ENCODE measurements at places on chromosomes 5 and 9.

DNA sequence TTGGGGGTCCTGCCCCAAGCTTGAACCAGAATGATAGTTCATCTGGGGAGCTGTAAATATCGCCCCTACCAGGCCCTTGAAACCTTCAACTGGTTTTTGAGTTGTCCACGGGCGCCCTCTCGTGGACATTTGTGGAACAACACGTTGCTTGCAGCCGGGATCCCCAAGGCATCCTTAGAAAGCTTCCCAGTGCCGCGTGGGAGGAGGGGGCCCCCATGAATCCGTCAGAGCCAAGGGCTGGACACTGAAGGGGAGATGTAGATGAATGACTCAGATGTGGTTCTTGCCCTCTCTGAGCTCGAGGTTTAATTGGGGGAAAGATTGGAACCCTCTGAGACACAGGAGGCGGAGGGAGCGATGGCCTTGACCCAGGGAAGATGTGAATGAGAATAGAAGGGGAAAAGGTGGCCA, 31.8 kb upstream of the ORM1 start:
- peak; percentile 50 for DNase-seq

DNA sequence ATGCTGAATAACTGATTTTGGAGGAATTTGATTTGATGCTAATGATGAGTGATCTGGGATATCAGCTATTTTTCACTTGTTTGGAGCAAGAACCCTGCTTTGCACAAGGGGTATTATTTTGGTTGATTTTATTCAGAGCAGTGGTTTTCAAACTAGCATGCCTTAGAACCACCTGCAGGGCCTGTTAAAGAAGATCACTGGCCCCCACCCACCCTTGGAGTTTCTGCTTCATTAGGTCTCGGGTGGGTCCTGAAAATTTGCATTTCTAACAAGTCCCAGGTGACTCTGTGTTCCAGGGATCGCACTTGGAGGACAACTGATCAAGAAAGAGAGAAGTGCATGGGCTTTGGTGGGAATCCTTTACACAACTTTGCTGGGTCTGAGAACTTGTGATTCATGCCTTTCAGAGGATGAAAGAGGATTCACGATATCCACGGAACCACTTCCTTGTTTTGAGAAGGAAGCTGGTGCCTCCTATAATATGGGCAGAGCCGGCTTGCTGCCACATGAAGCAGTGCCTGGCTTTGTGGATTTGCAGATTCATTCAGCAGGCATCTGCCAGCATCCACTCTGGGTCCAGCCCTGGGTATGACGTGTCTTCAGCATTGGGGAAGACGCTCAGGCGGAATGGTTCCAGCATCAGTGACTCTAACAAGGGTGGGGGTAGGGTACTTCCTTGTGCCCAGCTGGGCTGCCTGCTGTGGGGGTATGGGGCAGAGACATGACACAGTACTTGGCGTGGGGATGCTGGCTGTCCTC, 106.6 kb upstream of the PITX1 start:
- peak; percentile 85 for DNase-seq

GRCh38 chr9:92444841-92445240, 20.6 kb upstream of the OMD start:
- no peak for DNase-seq

GRCh38 chr9:85742597-85742936, 813 bp upstream of the AGTPBP1 start:
- no peak for DNase-seq

- no peak for DNase-seq
These were observed 22.2 kb downstream of the SH3GL2 start for GRCh38 chr9:17600962-17601593.

- peak; percentile 79 for DNase-seq
These were observed 139.9 kb downstream of the PIP5K1B start for GRCh38 chr9:68844631-68845612.

- no peak for DNase-seq
These were observed 6.2 kb upstream of the F2R start for GRCh38 chr5:76709762-76710161.

- no peak for DNase-seq
These were observed 4.8 kb upstream of the NOTCH1 start for GRCh38 chr9:136550439-136551289.

GRCh38 chr9:134346151-134346550, 19.9 kb downstream of the RXRA start:
- DNase-seq, result no peak

DNA sequence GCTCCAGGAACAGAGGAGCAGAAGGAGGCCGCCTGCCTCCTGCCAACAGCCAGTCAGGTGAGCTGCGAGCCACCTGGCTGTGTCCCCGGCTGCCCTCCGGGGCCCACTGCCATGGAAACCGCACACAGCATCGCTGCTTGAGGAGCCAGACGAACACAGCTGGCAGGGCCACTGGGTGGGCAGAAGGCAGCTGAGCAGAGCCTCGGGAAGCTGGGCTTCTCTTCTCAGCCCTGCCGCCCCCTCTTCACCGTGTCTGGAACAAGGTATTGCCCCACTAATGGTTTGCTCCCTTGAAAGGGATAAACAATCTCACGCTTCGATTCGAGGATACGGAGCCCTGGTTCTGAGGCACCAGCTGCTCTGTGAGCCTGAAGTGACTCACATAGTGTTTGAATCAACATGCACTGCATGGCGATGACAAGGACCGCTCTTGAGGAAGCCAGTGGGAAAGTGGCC, 63.7 kb upstream of the RUFY1 start:
- no peak for DNase-seq

GRCh38 chr9:80375477-80375876, 803.7 kb downstream of the TLE4 start:
- DNase-seq, result no peak

DNA sequence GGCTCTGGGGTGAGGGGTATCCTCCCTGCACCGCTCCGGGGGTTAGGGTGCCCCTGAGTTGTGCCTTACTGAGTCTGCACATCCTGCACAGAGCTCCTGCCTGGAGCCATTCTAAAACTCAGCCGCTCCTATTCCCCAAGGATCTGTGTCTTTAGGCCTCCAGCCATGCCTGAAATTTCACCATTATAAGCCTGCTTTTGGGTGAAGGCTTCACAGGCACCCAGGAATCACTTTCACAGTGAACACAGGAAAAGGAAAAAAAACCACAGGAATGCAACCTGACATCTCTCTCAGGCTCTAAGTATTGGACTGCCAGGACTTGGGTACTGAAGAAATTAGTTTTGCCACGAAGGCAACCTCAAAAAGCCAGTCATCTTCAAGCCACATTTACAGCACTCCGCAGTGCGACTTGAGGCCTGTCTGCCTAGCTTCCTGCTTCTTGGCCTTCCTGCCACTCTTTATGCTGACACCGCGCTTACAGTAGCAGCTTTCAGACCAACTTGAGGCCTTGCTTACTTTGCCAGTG, 30.9 kb downstream of the GALNT10 start:
- peak; percentile 8 for DNase-seq

DNA sequence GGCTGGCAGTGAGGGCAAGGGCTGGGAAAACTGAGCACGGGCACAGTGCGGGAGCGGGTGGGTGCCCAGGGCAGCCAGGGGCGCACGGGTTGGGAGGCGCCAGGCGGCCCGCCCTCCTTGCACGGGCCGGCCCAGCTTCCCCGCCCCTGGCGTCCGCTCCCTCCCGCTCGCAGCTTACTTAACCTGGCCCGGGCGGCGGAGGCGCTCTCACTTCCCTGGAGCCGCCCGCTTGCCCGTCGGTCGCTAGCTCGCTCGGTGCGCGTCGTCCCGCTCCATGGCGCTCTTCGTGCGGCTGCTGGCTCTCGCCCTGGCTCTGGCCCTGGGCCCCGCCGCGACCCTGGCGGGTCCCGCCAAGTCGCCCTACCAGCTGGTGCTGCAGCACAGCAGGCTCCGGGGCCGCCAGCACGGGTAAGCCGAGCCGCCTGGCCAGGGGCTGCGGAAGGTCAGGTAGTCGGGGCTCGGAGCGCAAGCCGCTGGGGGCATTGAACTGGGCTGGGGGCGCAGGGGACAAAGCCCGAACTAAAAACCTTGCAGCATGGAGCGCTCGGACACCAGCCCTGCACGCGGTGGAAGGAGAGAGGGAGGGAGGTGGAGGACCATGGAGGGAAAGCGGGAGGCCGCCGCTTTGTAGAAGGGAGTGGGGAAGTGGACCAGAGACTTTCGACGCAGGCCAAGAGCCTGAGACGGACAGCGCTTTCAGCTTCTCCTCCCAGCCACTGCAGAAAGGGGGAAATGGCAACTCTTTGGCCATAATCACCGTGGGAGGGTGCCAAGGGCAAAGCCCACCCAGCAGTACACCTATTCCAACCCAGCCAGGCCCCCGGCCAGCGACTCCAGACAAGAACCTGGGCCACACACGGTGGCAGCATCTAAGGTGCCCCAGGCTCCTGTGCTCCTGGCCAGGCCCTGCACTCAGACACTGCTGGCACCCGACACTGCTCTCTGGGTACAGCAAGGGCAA, at the start of gene TGFBI:
TGFBI (plus strand) TSS at position 207 of the 961 bp plus-strand sequence; CDS start at position 275, 68 bp downstream.
- peak; percentile 49 for DNase-seq

DNA sequence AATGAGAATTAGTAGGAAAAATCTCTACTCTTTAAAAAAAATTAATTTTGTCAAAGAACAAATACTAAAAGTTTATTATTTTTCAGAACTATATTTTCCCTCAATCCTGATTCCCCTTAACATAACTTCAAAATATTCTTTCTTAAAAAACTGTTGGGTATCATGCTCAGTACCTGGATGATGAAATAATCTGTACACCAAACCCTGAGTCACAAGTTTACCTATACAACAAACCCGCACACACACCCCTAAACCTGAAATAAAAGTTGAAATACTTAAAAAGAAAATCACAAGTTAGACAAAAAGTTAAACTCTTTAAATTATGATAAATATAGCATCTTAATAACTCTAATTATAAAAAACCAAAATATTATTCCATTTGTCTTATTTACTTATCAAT, 812.3 kb downstream of the MAT2B start:
- DNase-seq, result no peak

DNA sequence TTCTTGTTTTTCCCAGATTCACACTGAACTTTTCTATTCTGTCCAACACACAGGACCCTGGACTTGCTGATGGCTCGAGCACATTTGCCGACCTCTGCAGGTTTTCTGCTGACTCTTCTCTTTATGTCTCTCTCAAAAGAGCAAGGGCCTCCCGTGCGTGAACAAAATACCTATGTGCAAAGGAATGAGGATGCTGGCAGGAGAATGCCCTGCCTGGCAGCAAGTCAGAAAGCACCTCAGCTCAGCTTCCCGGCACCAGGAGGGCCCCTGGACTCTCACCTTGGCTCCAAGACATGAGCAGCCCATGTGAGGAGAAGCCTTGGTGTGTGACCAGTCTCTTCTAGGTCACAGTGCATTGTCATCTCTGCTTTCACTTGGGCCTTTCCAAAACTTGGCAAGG, 36.1 kb downstream of the PAPPA start:
- no peak for DNase-seq

DNA sequence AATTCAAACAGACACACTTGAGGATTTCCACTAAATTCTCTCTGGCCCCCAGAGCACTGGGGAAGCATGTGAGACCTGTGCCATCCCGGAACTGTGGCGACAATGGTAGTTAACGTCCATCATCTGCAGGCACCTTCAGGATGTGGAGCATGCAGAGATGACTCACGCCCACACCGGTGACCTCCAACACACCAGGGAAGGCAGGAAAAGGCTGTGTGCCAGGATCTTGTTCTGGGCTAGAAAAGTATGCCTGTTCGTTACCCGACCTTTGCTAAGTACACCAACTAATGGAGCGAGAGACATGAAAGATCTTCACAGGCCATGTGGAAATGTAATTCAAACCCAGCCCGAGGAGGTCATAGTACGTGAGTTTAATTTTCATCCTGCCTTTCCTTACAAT, 208.8 kb downstream of the MELK start:
- peak; percentile 27 for DNase-seq

DNA sequence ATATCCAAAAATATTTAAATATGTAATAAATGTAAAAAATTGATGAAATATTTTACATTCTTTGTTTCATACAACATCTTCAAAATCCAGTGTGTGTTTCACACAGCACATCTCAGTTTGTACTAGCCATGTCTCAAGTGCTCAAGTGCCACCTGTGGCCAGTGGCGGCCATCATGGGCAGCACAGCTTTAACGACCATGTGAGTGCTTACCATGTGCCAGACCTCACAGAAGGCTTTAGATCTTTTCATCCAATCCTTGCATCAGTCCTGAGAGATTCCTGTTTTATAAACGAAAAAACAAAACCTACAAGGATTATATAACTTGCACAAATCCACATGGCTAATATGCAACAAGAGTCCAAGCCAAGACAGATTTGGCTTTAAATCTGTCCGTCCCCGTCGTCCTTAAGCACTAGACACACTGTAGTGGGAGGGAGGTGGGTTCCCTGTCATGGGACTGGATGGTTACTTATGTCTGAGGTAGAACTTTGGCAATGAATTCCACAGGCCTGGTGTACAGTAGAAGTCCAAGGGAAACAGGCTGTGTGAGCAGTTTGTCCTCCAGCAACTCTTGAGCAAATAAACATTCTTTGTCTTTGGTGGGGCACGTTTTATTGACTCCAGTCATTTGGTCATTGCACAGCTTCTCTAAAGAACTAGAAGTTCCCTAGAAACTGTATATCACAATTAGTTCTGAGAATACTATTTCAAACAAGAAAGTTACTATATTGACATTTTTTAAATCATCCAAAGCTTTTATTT, 25.0 kb upstream of the F2R start:
- DNase-seq, result no peak

DNA sequence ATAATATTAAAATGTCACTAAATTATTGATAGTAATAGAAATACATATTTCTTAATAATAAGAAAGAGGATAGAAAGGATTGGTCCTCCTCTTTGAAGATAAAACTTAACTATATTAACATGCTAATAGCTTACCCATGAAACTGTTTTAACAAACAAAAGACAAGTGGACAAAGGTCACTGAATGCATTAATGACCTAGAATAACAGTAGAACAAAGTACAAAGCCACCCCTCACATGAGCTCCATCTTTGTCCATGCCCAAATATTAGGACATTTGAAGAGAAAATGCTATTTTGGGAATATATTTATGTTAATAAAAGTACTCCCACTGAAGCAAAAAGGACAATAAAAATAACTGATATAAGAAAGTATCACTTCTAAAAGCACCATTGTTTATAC, 34.1 kb upstream of the SLC22A5 start:
- DNase-seq, result no peak

GRCh38 chr5:6578676-6579343, 54.0 kb downstream of the NSUN2 start:
- no peak for DNase-seq

DNA sequence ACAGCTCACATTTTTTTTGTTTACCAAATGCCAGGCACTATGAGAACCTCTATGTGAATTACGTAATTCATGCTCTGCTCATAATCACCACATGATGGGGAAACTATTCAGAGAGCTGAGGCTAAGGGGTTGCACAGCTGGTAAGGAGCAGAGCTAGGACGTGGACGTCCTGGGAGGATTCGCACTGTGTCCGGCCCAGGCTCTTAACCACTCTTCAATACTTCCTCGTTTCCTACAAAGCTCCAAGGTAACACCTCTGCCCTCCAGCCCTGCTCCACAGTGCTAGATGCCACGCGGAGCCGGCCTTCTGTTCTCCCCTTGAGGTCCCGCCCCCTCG, 8.7 kb downstream of the PHF19 start:
- DNase-seq, result no peak
